ENCODE measurements at places on chromosomes 7 and 10.

- no peak for DNase-seq
Measured at GRCh38 chr7:82567356-82567755, 123.8 kb upstream of the CACNA2D1 start.

DNA sequence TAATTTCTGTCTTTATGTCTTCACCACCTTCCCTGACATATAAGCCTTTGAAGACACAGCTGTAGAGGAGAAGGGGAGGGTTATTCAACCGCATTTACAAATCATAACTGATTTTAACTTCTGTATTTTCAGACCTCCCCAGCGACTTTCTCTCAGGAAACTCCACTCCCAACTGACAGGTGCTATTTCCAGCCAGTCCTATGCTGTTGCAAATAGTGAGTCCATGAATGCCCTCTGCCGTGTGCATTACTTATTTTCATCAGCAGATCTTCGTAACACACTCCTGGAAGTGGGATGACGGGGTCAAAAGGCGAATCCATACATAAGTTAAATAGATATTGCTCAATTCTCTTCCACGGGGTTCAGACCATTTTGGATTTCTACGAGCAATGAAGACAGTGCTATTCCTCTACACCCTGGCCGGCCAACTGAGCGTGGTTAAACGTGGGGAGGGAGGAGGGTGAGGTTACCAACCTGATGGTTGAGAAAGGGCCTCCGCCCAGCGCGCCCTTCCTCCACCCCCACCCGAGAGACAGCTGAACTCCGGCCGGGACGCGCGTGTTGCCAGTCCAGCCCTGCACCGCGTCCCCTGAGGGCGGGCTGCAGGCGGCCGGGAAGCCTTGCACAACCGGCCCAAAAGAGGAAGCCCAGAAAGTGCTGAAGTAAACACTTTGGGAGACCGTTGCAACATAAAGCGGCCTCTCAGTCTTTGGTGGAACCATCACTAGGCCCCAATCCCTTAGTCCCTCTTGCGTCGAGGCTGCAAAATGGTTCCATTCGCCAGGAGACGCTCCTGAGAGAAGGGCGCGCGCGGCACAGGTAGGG is at the start of gene APBB1IP:
TSS of gene APBB1IP (plus strand) at position 705 of the 825 bp plus-strand sequence. CDS start 53,986 bp downstream, outside the sequence.
- peak; percentile 51 for DNase-seq

DNA sequence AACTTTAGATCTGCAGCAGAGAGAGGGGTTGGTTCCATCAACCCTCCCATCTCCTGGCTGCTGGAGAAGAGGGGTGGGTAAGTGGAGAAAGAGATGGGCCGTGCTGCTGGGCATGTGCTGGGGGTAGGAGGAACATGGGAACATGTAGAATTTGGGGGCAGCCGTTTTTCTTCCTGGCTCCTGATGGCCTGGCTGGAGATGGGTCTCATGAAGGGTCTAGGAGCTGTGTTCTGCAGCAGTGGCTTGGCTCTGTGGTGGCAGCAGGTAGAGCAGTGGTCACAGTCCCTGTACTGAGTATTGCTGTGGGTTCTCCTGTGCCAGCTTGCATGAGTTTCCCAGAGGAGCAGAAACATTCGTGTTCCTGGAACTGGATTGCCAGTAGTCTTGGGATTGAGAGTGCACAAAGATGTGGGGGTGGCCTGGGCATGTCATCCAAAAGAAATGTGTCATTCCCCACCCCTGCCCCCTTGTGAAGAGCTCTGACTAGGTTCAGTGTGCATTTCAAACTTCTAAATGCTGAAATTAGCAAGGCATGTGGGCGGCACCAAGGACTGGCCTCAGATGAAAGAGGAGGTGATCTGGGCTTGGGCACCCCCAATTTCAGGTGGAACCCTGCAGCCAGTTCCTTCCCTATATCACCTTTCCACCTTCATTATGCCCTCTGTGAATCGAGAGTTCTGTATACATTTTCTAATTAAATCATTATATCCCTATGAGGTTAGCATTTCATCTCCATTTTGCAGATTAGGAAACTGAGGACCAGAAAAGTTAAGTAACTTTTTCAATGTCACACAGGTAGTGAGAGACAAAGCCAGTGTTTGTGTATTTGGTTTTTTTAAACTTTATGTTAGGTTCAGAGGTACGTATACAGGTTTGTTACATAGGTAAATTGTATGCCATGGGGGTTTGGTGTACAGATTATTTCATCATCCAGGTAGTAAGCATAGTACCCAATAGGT is 2.1 kb downstream of the CHST3 start:
- no peak for DNase-seq

- DNase-seq, result no peak
Measured at GRCh38 chr10:35097510-35097909, 7.4 kb upstream of the CUL2 start.

DNA sequence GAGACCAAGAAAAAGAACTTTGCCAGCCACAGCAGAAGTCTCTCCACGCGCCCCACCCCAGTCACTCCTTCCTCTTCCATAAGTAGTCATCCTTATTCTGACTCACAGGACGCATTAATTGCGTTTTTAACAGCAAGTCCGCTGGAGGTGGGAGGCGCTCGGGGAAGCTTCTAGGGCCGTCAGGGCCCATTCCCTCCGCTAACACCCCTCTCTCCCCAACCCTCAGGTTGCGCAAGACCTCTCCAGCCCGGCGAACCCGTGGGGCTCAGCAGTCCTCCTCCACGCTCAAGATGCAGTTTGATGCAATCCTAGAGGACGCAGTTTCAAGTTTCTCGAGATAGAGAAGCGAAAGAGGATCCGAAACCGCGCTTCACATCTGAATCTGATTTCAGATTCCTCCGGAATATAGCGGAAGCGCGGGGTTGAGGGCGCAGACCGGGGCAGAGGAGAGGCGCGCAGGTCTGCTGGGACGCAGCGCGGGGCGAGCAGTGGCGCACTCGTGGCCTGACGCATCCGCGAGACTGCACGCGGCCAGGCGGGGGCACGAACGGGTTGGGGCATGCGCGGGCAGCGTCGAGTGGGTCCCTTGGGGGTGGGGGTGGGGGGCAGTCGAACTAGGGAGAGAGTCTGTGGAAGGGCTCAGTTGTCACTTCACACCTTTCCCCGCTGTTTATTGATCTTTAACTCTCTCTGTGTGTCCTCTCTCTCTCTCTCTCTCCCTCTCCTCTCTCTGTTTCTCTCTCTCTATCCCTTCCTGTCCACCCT is 37.8 kb upstream of the PSAP start:
- DNase-seq, result peak; percentile 32

DNA sequence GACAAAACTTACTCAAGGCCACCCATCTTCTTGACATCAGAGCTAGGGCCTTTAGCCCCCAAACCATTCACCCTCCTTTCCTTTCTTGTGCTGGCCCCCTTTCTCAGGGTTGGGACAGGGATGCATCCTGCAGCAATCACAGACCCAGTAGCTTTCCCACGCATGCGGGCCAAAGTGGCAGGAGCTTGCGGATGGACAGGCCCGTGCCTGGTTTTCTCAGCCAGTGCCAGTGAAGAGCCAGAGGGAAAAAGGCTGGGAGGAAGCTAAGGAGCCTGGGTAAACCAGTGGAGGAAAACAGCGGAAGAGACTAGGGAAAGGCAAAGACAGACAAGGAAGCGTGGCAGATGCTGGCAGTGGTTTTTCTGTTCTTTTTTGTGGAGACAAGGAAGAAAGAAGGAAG is 5.1 kb upstream of the BLNK start:
- DNase-seq, result no peak

- DNase-seq, result no peak
Measured at GRCh38 chr7:100827330-100828226, at the start of gene EPHB4. TSS of gene EPHB4 (minus strand) at chr7:100827523. CDS start at chr7:100827030, 493 bp downstream.

GRCh38 chr7:64180989-64181388 is 26.0 kb upstream of the ZNF735 start:
- no peak for DNase-seq

GRCh38 chr10:102431452-102432124 is 786 bp downstream of the CUEDC2 start:
- DNase-seq, result no peak

- no peak for DNase-seq
Measured at GRCh38 chr10:86160890-86161585, 205.6 kb downstream of the GRID1 start.

- peak; percentile 46 for DNase-seq
Measured at GRCh38 chr7:87886875-87887274, 10.6 kb downstream of the DBF4 start.

- DNase-seq, result no peak
Measured at GRCh38 chr7:151623766-151624165, 104.1 kb upstream of the RHEB start.

- peak; percentile 93 for DNase-seq
Measured at GRCh38 chr7:99380823-99381663, 6.5 kb downstream of the ARPC1B start.

DNA sequence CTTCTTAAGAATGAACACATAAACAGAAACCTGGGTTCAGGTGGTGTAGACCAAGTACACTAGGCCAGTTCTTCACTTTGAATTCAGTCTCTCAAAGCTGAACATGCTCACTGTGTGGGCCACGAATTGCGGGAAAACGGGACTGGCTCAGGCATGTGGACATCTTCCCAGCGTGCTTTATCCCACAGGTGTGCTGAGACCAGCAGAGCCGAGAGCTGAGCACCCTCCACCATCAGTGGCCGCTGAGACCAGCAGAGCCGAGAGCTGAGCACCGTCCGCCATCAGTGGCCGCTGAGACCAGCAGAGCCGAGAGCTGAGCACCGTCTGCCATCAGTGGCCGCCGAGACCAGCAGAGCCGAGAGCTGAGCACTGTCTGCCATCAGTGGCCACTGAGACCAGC is 265.4 kb downstream of the DNAJB6 start:
- no peak for DNase-seq

- no peak for DNase-seq
Measured at GRCh38 chr10:120966657-120967045, 115.5 kb downstream of the WDR11 start.

DNA sequence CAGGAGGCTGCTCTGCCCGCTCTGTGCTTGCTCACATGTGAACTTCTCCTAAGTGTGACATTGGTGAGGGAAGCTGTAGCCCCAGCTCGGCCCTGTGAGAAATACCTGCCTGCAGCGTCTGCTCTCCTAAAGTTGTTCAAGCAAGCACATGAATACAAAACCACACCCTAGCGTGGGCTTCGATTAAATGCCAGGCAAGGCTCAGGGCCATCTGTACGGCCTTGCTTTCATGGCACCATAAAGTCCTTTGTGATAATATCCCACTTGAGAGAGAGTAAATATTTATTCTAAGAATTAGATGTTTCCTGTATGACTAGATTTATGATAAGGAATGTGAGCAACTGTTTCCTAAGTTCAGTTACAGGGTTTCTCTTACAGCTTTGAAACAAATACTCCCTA is 262.8 kb upstream of the KLF14 start:
- peak; percentile 65 for DNase-seq

- DNase-seq, result no peak
Measured at GRCh38 chr7:151271699-151272355, 23.3 kb upstream of the SMARCD3 start.

DNA sequence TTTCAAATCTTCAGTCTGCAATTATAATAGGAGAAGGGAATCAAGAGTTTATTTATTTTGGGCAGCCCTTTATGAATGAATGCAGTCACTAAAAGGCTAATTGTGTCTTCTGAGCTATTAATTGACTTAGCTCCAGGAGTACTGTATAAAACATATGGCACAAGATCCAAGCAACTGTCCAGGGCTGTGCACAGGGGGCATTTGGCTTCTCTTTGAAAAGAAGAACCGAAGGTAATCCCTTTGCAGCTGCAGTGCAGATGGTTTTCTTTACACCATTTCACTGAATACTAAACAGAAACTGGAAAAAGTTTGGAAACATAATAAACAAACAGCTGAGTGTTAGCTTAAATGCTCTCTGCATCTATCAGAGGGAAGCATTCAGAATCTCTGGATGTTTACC is 282.6 kb upstream of the LRRN3 start:
- DNase-seq, result no peak

GRCh38 chr10:51606825-51607462 is 92.5 kb downstream of the CSTF2T start:
- DNase-seq, result no peak

DNA sequence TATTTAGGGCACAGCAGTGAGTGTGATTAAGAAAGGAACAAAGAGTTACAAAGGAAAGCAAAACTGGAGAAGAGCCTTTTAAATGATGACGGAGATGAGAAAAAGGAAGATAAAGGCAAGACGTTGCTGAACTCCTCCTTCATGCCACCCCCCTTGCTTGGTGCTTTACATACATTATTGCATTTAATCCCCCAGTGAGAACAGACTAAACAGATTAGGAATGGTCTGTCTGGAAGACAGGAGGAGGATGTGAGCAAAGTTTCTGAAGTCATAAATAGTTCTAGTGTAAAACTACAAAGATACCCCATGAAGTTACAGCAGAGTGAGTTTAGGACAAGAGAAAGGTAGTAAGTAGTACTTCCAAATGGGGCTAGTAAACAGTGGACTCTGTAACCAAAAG is 113.5 kb downstream of the PLCE1 start:
- no peak for DNase-seq

DNA sequence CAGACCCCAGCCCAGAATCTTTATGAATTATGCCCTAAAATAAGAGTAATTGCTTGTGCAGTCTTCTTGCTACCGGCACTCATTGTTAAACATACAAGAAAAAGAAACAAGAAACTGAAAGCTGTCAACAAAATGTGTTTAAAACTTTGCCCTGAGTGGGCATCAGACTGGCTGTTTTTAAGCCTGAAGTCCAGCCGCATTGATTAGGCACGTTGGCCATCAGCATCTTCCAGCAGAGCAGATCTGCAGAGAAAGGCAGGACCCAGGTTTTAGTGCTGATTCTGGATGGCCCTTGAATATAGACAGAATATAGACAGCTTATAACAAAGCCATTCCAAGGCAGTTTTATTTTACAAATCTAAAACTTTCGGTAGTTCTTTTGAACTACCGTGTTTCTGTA is 102.8 kb downstream of the POLL start:
- no peak for DNase-seq
